Heart left ventricle (tissue), 16 donors: ENCODE measurements at places on chromosomes 4 and X. TPM values are rescaled to one million over a fixed set of nuclear protein-coding genes. Genes with fewer than 3 reads are reported as not detected.

- no peak for DNase-seq
These were observed 209.1 kb upstream of the FAM47A start for GRCh38 chrX:34341258-34341657.

DNA sequence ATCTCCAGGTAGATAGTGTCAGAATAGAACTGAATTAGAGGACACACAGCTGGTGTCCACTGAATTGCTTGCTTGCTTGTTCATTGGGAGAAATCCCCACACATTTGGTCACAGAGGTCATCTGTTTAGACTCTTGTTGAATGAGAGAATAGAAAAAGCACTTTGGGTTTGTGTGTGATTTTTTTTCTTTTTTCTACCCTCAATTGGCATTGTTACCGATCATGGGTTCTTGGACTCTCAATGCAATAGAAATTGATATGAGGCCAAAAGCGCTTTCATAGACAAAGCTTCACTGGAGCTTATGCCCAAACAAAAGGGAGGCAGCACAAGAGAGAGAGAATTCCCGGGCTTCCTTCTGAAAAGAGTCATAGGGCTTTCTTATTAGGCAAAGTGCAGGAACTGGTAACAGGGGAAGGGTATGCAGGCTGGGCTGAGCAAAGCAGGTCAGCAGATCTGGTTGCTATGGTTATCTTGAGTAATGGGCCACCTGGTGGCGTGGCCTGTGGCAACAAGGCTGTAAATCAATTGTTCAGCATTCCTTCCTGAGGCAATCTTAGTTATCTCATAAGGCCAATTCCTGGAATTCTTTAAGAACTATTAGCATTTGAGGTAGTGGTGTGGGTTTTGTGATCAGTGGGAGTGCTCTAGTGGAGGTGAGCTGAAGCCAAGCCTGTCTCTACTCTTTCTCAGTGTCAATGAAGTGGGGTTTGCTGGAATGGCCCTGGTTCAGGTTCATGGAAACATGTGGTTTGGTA, 5.3 kb upstream of the GPR82 start:
- no peak for DNase-seq

DNA sequence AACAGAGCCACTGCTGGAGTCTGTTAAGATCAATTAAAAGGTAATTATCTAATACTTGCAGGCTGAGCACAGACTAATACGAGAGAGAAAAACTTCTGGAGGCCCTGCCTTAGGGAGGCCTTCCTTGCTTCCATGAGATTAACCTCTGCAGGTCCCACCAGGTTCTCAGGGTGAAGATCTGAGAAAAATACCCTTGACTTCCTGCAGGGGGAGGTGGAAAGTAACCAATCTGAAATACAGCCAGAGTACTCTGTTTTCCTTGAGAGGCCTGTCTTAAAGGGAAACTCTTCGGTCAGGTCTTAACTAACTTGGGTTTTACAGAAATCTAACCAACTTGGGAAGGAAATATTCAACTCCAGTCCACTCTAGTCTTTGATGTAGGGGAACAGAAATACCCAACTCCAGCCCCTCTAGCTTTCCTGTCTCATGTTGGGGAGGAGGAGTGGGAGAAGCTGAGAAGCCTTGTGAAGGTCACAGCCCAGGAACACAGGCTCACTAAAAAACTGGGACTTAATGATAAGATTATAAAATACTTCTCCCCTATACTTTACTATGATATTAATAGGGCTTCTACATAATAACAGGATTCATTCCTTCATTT, 77.1 kb downstream of the TBCK start:
- DNase-seq = no peak

DNA sequence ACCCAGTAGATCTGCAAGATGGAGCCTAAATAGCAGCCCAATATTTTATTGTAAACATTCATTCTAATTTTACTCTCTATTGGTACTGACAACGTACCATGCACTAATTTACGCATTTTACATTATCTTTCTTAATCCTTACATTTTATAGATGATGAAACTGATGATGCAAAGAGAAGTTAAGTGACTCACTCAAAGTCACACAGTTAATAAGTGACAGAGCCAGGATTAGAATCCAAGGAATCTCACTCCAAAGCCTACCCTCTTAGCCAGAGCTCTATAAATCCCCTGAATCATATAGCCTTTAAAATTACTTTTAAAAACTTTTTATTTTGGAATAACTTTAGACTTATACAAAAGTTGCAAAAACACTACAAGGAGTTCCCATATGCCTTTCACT, 37.6 kb downstream of the PHKA1 start:
- DNase-seq = no peak

DNA sequence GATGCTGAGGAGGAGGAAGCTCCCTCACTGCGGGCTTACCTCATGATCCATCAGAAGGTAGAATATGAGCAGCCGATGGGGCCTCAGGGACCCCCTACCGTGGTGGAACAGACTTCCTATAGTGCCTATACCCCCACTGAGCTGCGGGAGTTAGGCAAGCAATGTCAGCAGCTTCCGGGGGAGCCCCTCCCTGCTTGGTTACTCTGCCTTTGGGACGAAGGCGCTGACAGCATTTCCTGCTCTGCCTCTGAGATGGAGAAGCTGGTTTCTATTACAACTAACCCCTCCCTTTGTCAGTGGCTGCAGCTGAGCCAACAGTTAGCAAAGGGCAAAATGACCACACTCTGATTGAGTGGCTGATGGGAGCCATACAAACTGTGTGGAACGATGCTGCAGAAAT, 430.7 kb downstream of the IDS start:
- DNase-seq = peak; percentile 48

GRCh38 chr4:48027653-48028052, 11.1 kb downstream of the NIPAL1 start:
- no peak for DNase-seq

DNA sequence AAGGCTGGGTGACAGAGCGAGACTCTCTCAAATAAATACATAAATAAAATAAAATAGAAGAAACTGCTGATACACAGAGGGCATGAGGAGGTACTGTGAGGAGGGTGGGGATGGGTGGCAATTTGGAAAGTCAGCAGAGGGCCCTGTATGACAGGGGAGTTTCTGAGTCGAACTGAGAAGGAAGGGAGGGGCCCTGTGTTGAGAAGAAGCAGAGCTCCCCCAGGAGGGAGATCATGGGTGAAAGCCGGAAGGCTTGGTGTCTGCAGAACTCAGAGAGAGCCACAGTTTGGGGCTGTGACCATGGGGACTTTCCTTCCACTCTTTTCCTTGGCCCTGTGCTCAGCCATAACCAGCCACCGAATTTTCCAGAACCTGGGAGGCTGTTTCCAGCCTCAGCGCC, 24.8 kb upstream of the AFAP1 start:
- no peak for DNase-seq

GRCh38 chrX:9917861-9918260, 49.3 kb upstream of the CLDN34 start:
- no peak for DNase-seq

- no peak for DNase-seq
These were observed 216.8 kb downstream of the AFAP1 start for GRCh38 chr4:7722766-7723387.

GRCh38 chr4:168857546-168858314, 152.3 kb downstream of the CBR4 start:
- no peak for DNase-seq

TXK gene
- 0.65 TPM for total RNA-seq

ARX gene
- total RNA-seq = not detected

CPLX1 gene
- 5.4 TPM for total RNA-seq

PABPC5 gene
- total RNA-seq = 0.86 TPM

RBMXL3 gene
- not detected for total RNA-seq

FOXR2 gene
- total RNA-seq = not detected
